Activated CD4-positive, alpha-beta memory T cell treated with anti-CD3 and anti-CD28 coated beads for 36 hours (primary cell): ENCODE measurements at places on chromosomes 4 and X.

GRCh38 chr4:172946503-172946902 is 222.1 kb upstream of the GALNT7 start:
- no peak for DNase-seq

DNA sequence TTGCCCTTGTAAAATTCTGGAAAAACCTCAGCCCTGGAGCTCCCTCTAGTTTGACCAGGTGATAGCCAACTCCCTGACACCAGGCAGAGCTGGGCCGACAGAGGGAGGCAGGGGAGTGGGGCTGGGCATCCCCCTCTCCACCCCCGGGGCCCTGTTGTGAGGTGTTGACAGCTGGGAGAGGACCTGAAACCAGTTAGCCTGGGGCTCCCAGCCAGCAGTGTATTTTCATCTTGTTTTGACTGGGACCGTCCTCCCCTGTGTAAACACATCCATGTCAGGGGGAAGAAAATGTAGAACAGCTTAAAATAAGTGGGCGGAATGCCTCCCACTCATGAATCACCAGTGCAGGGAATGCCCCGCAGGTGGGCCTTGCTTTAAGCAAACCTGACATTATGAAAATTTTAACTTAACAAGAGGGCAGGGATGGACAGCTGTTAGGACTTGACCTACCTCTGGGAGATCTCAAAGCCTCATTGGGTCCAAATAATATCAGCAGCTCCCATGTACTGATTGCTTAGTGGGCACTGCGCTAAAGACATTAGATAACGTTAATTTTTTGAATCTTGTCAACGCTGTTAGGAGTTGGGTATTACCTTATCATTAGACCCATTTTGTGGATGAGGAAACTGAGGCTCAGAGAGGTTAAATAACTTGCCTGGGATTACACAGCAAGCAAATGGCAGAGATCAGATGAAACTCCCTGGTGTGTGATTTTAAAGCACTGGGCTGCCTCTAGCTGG is 45.9 kb downstream of the TSC22D3 start:
- peak; percentile 50 for DNase-seq

GRCh38 chr4:154416190-154416547 is 75.4 kb downstream of the DCHS2 start:
- DNase-seq: no peak

GRCh38 chr4:102500696-102501446 is at the start of gene NFKB1:
Gene NFKB1 (plus strand): TSS chr4:102501359. CDS start chr4:102525519, 24,160 bp downstream.
- DNase-seq: peak; percentile 87

- no peak for DNase-seq
Measured at GRCh38 chr4:20085156-20085555, 166.5 kb upstream of the SLIT2 start.

DNA sequence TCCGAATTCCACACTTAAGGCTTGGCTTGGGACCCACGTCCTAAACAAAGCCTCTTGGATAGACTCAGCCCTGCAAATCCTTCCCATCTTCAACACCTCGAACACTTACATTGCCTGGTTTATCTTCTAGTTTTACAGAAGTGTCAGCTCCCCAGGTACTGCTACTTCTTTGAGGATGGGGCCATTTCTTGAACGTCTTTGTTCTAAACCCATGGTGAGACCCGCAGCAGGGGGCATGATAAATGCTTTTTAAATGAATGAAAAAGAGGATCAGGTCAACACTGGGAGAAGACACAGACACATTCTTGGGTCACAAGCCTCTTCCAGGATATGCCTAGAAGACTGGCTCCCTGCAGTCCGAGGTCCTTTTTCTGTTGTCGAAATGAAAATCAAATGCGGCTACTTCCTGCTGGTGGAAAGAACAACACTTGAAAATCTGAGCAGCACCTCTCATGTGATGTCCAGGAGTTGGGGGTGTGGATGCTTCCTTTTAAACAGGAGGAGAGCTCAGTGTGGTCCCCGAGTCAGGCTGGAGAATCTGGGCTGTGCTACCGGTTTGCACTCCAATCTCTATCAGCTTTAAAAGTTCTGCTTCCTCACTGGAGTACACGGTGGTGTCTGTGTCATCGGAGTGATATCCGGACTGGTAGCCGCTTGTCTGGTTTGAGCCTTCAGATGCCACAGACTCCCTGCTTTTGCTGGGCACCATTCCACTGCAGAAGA is 45.8 kb downstream of the KDR start:
- DNase-seq: no peak

GRCh38 chr4:103425406-103425805 is 227.3 kb upstream of the CENPE start:
- DNase-seq: no peak

- no peak for DNase-seq
Measured at GRCh38 chr4:62640296-62640695, 1440.2 kb downstream of the ADGRL3 start.

DNA sequence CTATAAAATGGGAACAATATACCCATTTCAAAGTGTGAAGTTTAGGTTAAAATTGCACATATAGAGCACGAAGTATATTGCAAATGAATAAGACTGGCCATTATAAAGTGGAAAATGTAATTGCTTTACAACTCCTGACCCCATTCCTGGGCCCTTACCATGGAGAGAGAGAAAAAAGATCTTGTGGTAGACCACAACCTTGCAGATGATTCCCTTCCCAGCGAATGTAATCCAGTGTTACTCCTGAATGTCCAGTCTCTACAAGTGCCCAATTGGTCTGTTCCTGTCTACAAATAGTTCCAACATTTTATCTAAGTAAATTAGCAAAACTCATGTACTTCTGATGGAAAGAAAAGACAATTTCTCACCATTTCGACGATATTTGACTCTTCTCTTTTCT is 184.1 kb upstream of the LNX1 start:
- no peak for DNase-seq

GRCh38 chrX:41616935-41617334 is 71.8 kb upstream of the GPR34 start:
- DNase-seq: no peak
